ENCODE measurements at places on chromosomes 5 and 9.

- DNase-seq, result no peak
These were observed 34.6 kb upstream of the ARHGAP26 start for GRCh38 chr5:142735323-142736246.

DNA sequence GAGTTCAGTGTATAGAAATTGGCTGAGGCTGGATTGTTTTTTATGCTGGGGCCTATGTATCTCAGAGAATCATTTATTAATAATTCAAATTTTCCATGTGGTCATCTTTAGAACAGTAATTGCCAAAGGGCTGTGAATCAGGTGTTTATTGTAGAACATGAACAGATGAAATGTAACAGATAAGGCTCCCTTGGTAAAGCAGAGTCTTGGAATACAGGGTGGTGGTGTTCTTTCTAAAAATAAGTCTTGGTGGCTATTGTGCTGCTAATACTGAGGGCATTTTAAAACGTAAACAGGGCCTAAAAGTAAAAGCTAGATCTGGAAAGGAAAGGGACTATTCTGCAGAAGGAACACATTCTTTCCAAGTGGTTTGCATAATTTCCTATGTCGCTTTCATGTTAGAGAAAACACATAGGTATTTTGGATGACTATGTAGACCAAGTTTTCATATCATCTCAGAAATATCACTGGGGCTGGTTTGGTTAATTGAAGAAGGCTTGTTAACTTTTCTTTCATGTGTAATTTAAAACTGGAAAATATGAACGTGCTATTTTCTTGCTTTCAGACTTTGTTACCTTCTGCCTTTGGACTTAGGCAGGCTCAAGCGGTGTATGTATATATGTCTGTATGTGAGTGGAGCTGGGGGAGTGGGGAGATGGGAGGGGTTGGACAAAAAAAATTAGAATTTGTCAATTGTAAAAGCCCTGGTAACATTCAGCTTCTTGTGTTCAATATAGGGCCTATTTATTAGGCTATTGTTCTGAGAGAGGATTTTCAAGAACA is 119.9 kb upstream of the ANKRD55 start:
- no peak for DNase-seq

DNA sequence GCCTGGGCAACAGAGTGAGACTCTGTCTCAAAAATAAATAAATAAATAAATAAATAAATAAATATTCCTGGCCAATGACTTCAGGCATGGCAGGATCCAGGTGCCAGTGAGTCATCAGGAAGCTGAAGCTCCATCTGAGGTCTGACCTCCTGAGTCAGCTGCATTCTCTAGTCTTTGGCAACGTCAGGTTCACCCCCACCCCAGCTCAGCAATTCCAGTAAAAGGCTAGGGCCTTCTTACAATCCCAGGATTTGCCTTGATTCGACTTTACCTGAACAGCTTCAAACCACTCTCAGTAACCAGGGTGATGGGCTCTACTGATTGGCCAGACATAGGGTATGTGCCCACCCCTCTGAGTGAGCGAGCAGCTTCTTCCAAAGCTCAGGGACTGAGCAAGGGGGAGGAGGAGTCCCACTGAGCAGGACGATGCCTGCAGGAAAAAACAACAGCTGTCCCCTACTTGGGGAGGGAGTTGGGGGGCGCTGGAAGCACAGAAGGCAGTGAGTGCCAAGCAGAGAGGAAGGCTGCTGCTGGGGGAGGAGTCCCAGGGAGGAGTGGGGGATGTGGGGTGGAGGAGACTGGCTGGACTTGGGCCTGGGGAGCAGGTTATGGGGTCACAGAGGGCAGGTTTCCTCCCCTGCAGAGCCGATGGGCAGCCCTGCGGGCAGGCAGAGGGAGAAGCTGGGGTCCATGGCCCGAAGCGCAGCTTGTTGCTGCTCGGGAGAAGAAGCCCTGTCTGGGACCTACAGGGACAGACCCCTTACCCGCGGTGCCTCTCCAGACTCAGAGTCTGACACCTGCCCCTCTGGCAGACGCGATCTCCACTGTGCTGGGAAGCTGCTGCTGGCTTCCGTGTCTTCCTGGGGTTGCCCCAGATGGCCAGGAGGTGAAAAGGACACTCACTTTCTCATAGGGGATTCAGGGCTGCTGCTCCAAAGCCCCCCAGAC is 25.9 kb upstream of the UNC5A start:
- DNase-seq, result no peak

DNA sequence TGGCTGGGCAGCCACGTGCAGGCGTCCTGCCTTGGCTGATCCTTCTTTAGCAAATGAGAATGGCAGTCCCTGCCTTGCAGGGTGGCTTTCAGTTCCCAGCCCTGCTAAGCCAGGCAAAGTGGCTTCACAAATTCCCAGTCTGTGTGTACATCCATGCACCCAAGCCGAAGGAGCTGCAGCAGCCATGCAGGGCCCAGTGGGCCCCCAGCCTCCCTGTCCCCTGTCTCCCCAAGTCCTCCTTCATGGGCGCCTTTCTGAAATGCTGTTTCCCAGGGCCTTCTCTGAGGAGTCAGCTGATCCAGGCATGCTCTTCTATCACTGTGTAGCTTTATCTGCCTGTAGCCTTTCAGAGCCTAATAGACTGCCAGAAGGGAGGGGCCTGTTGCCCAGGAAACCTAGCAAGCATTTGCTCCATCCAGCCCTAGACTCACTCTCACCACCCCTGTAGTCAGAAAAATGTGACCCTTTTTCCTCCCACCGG is 47.4 kb upstream of the SHC3 start:
- DNase-seq, result no peak

- DNase-seq, result no peak
These were observed 20.8 kb downstream of the DNAI1 start for GRCh38 chr9:34479431-34479866.

- DNase-seq, result no peak
These were observed 101.4 kb upstream of the STC2 start for GRCh38 chr5:173429489-173430150.

DNA sequence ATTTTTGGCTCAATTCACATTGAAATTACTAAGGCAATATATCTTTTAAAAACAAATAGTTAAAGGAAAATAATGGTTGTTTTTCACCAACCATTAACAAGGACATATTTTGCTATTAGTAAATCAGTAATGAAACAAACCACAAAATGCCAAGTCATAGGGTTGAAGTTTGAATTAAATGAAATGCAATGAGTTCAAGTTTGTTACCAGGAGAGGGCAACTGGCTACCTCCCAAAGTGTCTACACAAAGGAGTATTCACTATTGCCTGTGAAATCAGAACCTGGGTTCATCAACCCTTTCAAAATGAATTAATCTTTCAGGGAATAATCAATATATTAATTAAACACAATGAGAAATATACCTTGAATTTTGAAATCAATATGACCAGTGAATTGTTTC is 138.4 kb upstream of the DMRTA1 start:
- no peak for DNase-seq

DNA sequence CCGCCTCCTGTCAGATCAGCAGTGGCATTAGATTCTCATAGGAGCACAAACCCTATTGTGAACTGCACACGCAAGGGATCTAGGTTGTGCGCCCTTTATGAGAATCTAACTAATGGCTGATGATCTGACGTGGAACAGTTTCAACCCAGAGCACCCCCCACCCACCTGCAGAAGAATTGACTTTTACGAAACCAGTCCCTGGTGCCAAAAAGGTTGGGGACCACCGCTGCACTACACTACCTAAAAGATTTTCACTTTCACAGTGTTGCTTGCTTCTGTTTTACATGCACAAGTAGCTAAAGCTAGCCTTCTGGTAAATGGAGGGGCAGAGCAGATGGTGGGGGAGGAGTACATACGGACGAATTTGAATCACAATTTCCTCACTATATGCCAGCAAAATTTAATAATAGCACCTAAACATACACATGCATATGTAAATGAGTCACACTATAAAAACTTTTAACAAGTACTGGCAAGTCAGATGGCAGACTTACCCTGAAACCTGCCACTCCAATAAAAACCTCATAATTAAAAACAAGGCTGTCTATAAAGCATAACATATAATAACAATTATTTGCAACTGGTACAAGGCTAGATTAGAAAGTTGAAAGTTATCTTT is 24.0 kb upstream of the CDKN2B start:
- no peak for DNase-seq

Data from stimulated activated CD4-positive, alpha-beta T cell treated with anti-CD3 and anti-CD28 coated beads, Interleukin-1b, Interleukin-23, amount 100 ng/mL, for 4 hours (primary cell).